Activated CD8-positive, alpha-beta memory T cell treated with anti-CD3 and anti-CD28 coated beads, Interleukin-2, amount 10 ng/mL, durations not matched to agents 7 days and 5 days (primary cell): ENCODE measurements at places on chromosomes 1 and 21. TPM values are rescaled to one million over a fixed set of nuclear protein-coding genes. Genes with fewer than 3 reads are reported as not detected.
A peak's percentile ranks its signal among the peaks of the same experiment; 100 is the strongest.

IKBKE gene
- 64.8 TPM for total RNA-seq

HCRTR1 gene
- not detected for total RNA-seq

KCNA10 gene
- total RNA-seq: not detected

URB2 gene
- total RNA-seq: 13.5 TPM

CASZ1 gene
- total RNA-seq: 16.3 TPM

CELA3B gene
- not detected for total RNA-seq

ADGRB2 gene
- total RNA-seq: 1.3 TPM

HEYL gene
- total RNA-seq: not detected

CRP gene
- total RNA-seq: not detected

VANGL1 gene
- 11.8 TPM for total RNA-seq

NUDT4B gene
- not detected for total RNA-seq

ZNF695 gene
- 0.82 TPM for total RNA-seq

SPRR4 gene
- total RNA-seq: not detected

- H3K4me1 ChIP-seq: no peaks in the 10 kb centered on the region
- H3K27me3 ChIP-seq: no peaks in the 10 kb centered on the region
- DNase-seq: no peak
- no peaks in the 10 kb centered on the region for H3K36me3 ChIP-seq
- no peak overlapping the region for H3K27ac ChIP-seq
Observed at GRCh38 chr21:27112186-27112585, 145.3 kb upstream of the ADAMTS5 start.

- H3K36me3 ChIP-seq: no peaks in the 10 kb centered on the region
- no peaks in the 10 kb centered on the region for H3K4me1 ChIP-seq
- no peaks in the 10 kb centered on the region for H3K27me3 ChIP-seq
- H3K4me3 ChIP-seq: no peak overlapping the region
Observed at GRCh38 chr1:177010211-177010825, 154.2 kb downstream of the ASTN1 start.

DNA sequence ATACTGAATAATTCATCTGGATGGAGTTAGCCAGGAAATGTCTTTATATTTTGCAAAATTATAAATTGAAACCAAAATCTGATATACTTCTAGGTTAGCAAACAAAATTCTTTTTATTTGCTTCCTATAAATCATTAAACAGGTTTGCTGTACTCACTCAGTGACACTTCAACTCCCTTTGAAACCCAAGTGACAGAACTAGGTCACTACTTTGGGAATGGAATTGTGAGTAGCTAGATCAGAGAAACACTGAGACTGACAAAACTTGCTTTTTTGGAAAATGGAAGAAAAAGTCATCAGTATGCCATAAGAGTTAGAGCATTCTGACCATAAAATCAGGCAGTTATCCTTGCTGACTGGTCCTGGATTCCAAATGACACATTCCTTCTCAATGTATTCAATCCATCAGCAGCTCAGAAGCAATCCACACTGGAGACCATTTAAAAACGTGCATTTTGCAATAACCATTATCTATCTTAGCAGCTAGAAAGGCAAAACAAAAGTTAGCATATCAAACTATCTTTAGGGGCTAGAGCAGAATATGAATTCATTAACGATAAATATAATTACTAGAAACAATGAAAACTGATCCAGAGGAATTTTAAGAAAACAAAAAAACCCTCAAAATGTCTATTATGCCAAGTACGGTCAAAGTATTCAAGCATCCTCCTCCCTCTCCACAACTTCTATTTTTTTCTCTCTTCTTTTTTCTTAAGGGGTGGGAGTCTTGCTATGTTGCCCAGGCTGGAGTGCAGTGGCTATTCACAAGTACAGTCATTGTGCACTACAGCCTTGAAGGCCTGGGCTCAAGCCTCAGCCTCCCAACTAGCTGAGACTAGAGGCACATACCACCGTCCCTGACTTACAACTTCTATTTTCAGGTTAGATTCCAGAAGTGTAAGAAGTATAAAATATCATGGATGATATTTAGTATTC lies 60.1 kb downstream of the HNRNPR start:
- H3K36me3 ChIP-seq: peaks cover 45% of the 10 kb centered on the region
- H3K4me3 ChIP-seq: no peak overlapping the region
- no peak for DNase-seq
- no peak overlapping the region for H3K27ac ChIP-seq
- no peaks in the 10 kb centered on the region for H3K27me3 ChIP-seq

DNA sequence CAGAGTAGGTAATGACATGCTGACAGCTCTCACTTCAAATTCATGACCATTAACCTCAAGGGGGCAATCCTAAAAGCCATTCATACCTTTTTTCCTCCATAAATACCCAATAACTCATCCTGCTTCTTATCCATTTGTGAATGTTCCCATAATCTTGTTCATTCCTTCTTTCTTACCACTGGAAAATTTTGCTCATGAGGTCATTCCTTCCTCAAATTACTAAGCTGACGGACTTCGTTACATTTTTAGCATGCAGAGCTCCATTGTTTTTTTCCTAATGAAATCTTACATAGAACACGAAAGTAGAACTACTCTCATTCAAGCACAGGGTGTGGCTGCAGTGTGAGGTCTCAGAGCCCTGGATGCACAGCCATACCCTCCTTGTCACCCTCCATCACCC lies 276.5 kb upstream of the DPYD start:
- H3K36me3 ChIP-seq: no peaks in the 10 kb centered on the region
- no peak for DNase-seq
- peaks cover 2% of the 10 kb centered on the region for H3K27me3 ChIP-seq
- H3K27ac ChIP-seq: no peak overlapping the region
- no peaks in the 10 kb centered on the region for H3K4me1 ChIP-seq
- H3K4me3 ChIP-seq: no peak overlapping the region

DNA sequence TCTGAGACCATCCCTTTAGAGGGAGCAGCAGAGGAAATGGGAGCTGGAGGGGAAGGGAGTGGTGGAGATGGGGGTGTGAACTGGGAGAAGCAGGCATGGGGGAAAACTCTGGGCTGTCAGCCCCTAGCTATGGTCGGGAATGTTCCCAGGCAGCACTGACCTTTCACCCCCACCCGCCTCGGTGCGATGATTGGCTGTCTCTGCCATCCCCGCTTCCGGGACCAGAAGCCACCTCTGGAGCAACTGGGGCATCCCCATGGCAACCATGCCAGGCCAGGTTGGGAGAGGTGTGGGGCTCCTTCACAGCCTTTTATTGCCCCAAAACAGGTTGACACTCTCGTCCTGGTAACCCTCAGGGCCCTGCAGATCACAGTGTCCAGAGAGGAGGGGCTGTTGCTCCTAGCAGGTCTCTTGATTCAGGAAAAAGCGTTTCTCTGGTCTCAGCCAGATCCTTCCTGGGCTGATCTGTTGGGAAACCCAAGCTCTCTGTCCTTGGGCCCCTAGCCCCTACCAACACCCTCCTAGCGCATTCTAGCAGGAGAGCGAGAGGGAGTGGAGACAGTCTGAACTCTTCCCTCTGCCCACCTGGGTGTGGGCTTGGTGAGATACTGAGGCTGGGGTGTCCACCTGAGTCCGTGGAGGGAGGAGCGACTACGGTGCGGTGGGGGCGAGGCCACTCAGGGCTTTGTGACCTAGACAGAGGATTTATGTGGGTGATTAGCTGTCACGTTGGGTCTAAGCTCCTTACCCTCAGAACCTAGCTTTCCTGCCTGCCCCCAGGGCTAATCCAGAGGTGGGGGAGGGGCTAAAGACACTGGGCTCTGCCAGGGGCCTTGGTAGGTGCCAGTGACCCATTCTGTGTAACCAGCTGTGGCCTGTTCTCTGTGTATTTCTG lies 12.2 kb upstream of the SLC6A9 start:
- DNase-seq: no peak
- H3K4me1 ChIP-seq: peaks cover 13% of the 10 kb centered on the region
- H3K27ac ChIP-seq: no peak overlapping the region
- peaks cover 18% of the 10 kb centered on the region for H3K27me3 ChIP-seq
- no peak overlapping the region for H3K4me3 ChIP-seq

- H3K4me1 ChIP-seq: peaks cover 57% of the 10 kb centered on the region
- H3K27me3 ChIP-seq: no peaks in the 10 kb centered on the region
- DNase-seq: no peak
Observed at GRCh38 chr1:64946916-64947315, 19.4 kb downstream of the JAK1 start.

GRCh38 chr1:205455581-205456382 lies at the start of gene BLACAT1:
Gene BLACAT1, minus strand, starts transcription at chr1:205456045.
- H3K4me3 ChIP-seq: peak within 1 kb of the TSS; percentile 53
- H3K4me1 ChIP-seq: peaks cover 13% of the 10 kb centered on the region
- H3K27ac ChIP-seq: no peak within 1 kb of the TSS
- no peak for DNase-seq

- H3K4me3 ChIP-seq: no peak overlapping the region
- no peak for DNase-seq
- no peaks in the 10 kb centered on the region for H3K36me3 ChIP-seq
Observed at GRCh38 chr21:33128538-33128937, 58.6 kb downstream of the OLIG1 start.

DNA sequence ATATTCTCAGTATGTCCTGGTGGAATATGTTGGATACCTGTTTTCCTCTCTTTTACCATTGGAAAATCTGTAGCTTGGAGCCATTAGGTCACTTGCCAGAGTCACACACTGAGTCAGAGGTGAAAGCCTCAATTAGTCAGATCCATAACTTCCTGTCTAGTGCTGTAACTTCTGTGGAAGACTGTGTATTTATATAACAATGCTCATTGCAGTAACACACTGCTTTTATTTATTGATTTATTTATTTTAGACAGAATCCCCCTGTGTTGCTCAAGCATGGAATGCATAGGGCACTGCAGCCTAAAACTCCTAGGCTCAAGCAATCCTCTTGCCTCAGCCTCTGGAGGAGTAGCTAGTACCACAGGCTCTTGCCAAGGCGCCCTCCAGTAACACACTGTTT lies 1.3 kb upstream of the DOCK7 start:
- DNase-seq: no peak
- peaks cover 16% of the 10 kb centered on the region for H3K4me1 ChIP-seq
- H3K36me3 ChIP-seq: no peaks in the 10 kb centered on the region
- no peak overlapping the region for H3K27ac ChIP-seq
- H3K4me3 ChIP-seq: no peak overlapping the region

- H3K4me3 ChIP-seq: no peak overlapping the region
- no peaks in the 10 kb centered on the region for H3K4me1 ChIP-seq
- no peak for DNase-seq
- peaks cover 3% of the 10 kb centered on the region for H3K27me3 ChIP-seq
- H3K36me3 ChIP-seq: no peaks in the 10 kb centered on the region
- H3K27ac ChIP-seq: no peak overlapping the region
Observed at GRCh38 chr21:15560383-15561056, 169.3 kb upstream of the USP25 start.

- peaks cover 43% of the 10 kb centered on the region for H3K4me1 ChIP-seq
- peak overlapping the region; percentile 87 for H3K4me3 ChIP-seq
- H3K36me3 ChIP-seq: peaks cover 44% of the 10 kb centered on the region
- DNase-seq: no peak
Observed at GRCh38 chr1:40981691-40982448, 2.4 kb downstream of the CTPS1 start.

- DNase-seq: no peak
- no peaks in the 10 kb centered on the region for H3K27me3 ChIP-seq
- H3K4me1 ChIP-seq: peaks cover 26% of the 10 kb centered on the region
- no peak overlapping the region for H3K4me3 ChIP-seq
- peaks cover 19% of the 10 kb centered on the region for H3K36me3 ChIP-seq
Observed at GRCh38 chr1:161033751-161034150, 5.0 kb downstream of the TSTD1 start.

- H3K27ac ChIP-seq: no peak overlapping the region
- no peak for DNase-seq
- no peaks in the 10 kb centered on the region for H3K36me3 ChIP-seq
- no peaks in the 10 kb centered on the region for H3K4me1 ChIP-seq
- H3K27me3 ChIP-seq: no peaks in the 10 kb centered on the region
- H3K4me3 ChIP-seq: no peak overlapping the region
Observed at GRCh38 chr1:73781251-73781650, 416.7 kb downstream of the LRRIQ3 start.

DNA sequence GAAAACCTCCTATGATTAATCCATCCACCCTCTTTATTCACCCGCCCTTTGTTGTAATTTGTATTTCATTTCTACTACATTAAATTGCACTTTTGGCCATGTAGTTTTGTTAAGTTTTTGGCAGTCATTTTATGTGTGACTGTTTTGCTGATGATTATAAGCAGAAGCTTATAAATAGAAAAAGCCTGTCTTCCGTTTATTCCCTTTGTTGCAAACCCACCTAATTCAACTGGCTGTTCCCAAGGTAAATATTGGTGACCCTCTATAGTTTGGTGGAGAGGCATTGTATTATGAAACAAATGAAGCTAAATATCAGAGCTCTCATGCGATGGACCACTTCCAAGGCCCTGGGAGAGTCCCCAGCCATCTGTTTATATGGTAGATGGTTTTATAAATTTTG lies 36.7 kb upstream of the IGSF3 start:
- no peak overlapping the region for H3K27ac ChIP-seq
- peaks cover 1% of the 10 kb centered on the region for H3K36me3 ChIP-seq
- H3K27me3 ChIP-seq: no peaks in the 10 kb centered on the region
- no peak for DNase-seq

GRCh38 chr1:117803318-117803717 lies 126.1 kb downstream of the GDAP2 start:
- DNase-seq: no peak
- peaks cover 33% of the 10 kb centered on the region for H3K27me3 ChIP-seq
- no peak overlapping the region for H3K27ac ChIP-seq
- H3K36me3 ChIP-seq: no peaks in the 10 kb centered on the region
- peaks cover 3% of the 10 kb centered on the region for H3K4me1 ChIP-seq

GRCh38 chr1:91594383-91595055 lies 93.9 kb downstream of the CDC7 start:
- no peak overlapping the region for H3K27ac ChIP-seq
- H3K4me1 ChIP-seq: peaks cover 33% of the 10 kb centered on the region
- peaks cover 6% of the 10 kb centered on the region for H3K27me3 ChIP-seq
- DNase-seq: no peak

- peaks cover 3% of the 10 kb centered on the region for H3K4me1 ChIP-seq
- H3K4me3 ChIP-seq: no peak overlapping the region
- H3K27me3 ChIP-seq: no peaks in the 10 kb centered on the region
- DNase-seq: no peak
- no peak overlapping the region for H3K27ac ChIP-seq
Observed at GRCh38 chr1:222555992-222556615, 8.2 kb upstream of the HHIPL2 start.

DNA sequence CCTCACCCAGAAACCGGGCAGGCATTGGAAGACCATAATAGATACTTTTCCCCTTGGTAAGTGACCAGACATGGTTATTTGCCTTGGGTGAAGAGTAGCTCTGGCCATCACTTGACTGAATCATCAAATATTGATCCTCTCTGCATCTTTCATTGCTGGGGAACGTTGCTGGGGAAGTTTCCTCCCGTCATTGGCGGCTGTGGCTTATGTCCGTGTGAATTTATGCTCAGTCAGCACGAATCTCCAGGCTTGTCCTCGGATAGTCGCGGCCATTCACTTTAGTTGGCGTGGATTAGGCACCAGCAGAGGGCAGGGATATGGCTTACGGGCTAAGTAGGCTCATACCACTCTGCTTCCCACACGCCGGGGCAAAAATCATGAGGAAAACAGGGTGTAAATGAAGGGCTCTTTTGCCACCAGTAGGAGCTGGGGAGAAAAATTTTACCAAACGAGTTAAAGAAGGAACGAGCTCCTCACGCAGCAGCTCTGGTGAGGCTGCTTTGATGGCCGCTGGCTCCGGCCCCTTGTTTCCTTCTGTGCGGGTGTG lies 473.4 kb downstream of the CAMTA1 start:
- H3K27ac ChIP-seq: no peak overlapping the region
- no peaks in the 10 kb centered on the region for H3K36me3 ChIP-seq
- H3K4me1 ChIP-seq: no peaks in the 10 kb centered on the region
